ENCODE measurements at places on chromosomes 11 and 22.

GRCh38 chr11:124950601-124951330 is 3.2 kb upstream of the CCDC15 start:
- DNase-seq = no peak

- no peak for DNase-seq
Observed at GRCh38 chr11:112564228-112564955, 303.7 kb upstream of the PLET1 start.

GRCh38 chr11:20056950-20057943 is 103.0 kb downstream of the DBX1 start:
- no peak for DNase-seq

DNA sequence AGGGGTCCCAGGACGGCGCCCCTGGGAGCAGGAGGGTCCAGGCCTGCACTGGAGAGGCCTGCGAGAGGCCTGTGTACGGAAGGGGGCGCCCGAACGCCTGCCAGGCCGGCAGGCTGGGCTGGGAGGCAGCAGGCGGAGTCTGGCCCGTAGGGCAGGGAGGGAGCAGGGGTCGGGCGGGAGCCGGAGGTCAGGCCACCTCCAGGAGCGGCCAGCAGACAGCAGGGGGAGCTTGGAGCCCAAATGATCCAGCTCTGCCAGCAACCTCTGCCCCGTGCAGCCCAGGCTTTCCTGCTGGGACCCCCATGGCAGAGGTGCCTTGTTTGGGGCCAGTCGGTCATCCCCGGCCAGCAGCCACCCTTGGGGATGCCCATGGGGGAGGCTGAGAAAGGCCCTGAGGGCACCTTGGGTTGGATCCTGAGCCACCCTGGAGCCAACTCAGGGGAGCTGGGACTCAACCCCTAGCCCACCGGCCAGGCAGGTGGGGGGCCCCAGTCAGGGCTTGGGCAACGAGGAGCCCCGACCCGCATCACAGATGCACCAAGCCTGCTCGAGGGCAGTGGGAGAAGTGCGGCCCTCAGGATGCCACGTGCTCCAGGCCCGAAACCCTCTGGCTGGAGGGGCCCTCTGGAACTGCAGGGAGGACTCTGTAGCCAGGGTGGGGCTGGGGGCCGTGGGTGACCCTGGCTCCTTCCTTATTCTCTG is 9.6 kb upstream of the SYT8 start:
- DNase-seq = no peak

- no peak for DNase-seq
Observed at GRCh38 chr11:67317888-67318555, 14.7 kb downstream of the SSH3 start.

GRCh38 chr11:30091246-30091645 is 74.4 kb upstream of the KCNA4 start:
- no peak for DNase-seq

- no peak for DNase-seq
Observed at GRCh38 chr11:115891581-115891980, 387.4 kb upstream of the CADM1 start.

- DNase-seq = no peak
Observed at GRCh38 chr22:41352058-41352457, 29.7 kb upstream of the TEF start.

GRCh38 chr11:75320643-75321042 is 30.8 kb downstream of the ARRB1 start:
- DNase-seq = no peak

DNA sequence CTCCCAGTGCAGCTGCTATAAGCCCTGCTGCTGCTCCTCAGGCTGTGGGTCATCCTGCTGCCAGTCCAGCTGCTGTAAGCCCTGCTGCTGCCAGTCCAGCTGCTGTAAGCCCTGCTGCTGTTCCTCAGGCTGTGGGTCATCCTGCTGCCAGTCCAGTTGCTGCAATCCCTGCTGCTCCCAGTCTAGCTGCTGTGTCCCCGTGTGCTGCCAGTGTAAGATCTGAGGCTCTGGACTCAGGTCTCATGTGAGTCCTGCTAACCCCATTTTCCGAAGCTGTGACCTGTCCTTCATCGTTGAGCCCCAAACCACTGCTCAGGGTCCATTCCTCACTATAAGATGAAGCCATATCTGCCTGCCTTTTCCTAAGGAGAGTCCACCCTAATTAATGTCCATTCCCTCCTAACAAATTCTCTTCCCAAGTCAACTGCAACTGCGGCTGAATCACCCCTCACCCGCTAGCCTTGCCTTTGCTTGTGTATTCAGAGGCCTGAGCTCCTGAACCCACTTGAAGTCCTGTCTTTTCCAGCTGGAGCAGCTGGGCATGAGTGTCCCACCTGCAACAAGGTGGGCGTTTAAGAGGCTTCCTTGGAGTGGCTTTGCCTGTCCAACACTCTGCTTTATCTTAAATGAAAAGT is 626 bp downstream of the KRTAP5-7 start:
- DNase-seq = no peak

DNA sequence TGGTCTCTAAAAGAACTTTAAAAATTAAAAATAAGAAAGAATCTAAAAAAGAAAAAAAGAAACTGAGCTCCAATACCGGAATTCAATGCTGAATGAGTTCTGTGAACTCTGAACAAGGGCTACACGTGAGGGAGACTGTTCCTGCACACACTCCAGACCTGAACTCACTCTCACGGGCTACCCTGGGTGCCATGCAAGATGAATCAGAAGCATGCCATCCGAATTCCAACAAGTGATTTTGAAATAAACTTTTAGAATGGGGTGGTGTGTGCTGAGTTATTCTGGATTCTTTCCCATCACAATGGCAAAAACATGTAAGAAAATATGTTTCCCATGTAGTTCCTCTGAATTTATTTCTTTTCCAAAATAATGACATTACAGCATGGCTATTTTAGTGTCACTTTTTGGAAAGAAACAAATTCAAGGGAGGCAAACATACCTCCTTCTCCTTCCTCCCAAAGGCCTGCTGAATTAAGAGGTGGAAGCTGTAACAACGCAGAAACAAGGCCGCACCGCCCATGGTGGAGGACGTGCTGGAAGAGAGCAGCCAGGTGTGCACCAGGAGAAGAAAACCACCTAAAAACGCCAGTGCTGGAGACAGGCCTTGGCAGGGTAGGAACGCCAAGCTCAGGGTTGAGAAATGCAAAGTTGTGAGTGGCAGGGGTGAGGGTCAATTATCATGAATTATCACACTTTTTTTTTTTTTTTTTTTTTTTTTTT is 63.2 kb upstream of the ARFGAP3 start:
- DNase-seq = no peak

DNA sequence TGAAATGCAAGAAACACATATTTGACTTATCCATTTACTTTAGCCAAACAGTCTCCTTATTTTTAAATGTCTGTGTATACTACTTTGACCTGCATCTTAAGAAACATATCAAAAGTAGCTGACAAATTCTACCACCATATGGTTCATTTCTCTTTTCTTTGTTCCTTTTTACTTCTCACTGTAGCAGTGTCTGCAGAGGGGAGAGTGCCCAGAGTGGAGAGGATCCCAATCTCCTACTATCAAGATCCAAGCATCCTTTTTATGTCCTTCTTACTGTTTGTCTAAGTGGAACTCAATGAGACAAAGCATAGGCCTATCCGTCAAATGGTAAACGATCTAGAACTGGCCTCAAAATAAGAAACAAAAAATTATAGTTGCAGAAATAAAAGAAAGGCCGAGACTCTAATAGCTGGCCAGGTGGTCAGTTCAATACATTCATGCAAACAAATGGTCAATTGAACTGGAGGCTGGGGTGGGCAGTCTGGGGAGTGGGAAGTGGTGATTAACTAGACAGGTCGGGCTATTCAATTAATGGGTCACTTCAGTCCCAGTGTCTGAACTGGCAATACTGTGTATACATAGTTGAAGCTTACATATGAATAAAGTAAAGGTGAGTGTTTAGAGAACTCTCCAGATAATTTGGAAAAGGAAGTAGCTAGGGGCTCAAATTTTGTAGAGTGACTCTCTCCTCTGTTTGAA is 149.1 kb downstream of the MAML2 start:
- DNase-seq = no peak

- peak; percentile 84 for DNase-seq
Observed at GRCh38 chr22:39170825-39171622, 18.5 kb upstream of the CBX7 start.

- DNase-seq = no peak
Observed at GRCh38 chr11:86589856-86590589, 82.4 kb downstream of the ME3 start.

- DNase-seq = no peak
Observed at GRCh38 chr11:75421902-75422247, 11.1 kb downstream of the KLHL35 start.

DNA sequence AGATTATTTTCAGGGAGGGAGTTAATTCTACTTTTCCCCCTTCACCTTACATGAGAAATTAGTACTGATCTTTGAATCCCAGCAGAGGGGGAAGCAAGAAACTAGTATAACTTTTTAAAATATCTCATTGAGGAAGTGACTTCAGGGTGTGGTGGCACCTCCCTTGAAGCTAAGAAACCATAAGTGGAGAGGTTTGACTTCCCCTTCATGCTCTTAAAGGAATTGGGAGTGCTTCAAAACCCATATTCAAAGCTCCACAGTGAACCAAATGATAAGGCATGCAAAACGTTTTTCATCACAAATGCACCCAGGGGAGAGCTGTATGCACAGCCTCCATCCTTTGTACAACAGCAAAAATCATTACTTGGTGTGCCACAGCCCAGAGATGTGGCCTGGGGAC is 540 bp downstream of the MS4A14 start:
- no peak for DNase-seq

DNA sequence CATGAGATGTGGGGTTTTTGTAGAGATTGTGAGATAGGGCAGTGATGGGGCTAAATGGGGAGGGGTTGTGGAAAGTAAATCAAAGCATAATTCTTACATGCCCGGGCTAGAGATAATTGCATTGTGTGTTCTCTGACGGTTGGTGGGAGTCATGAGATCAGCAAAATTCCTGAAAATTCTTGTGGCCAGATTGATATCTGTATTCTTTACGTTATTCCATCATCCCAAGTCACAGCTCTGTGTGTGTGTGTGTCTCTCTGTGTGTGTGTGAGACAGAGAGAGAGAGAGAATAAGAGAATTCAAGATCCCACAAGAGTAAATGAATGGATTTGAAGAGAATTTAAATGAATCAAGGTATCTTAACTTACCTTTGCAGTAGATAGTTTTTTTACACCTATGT is 138.6 kb upstream of the ARHGAP20 start:
- DNase-seq = no peak

DNA sequence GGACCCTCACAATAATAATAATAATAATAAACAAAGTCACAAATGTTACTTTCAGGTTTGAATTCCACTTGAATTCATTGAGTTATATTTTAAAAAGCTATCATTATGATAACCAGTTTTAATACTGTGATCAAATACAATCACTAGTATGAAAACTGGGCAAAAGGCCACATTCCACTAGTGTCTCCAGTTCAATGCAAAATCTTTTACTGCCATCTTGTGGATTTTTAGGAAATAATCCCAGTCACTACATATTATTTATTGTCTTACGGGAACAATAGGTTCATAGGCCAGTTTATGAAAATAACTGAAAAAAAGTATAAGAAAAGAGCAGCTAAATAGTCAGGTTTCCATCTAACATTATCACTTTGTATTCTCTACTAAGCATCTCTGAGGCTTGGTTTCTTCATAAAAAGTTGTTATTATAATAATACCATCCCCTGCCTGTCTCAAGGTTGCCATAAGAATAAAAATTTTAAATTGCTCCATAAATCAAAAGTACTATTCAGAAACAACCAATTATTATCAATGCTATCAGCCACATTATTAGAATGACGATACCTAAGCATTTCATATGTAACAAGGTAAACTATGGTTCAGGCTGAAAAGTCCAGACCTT is 533.9 kb upstream of the CCDC90B start:
- DNase-seq = no peak

GRCh38 chr11:100612766-100613165 is 74.3 kb upstream of the ARHGAP42 start:
- DNase-seq = no peak

DNA sequence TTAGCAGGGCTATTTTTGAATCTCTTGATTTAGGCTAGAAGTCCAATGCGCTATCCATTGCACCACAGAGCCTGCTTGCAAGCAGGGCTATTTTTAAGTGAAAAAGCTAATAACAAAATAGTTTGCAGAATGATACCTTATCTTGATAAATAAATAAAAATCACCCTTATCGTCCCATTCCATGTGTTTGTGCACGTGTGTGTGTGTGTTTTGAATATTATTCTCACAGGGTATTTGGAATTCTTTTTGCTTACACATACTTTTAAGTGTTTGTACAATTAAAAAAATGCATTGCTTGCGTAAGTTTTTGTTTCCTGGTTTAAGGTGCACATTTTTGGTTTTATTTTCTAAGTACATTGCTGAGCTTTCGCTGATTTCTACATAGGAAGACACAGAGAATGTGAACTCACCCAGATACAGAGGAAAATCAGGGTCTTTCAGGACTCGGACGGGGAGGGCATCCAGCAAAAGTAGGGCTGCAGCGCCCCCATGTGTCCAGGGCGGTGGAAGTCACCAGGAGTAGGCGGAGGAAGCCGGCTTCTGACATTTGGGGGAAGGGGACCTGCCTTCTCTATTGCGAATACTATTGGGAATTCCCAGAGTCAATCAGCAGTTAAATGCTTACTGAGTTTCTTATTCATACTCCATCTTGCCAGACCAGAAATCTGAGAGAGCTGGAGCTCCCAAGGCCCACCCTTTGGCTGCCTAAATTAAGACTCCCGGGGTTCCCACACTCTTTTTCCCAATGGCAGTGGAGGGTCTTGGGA is 27.3 kb downstream of the SLC1A2 start:
- DNase-seq = peak; percentile 89

DNA sequence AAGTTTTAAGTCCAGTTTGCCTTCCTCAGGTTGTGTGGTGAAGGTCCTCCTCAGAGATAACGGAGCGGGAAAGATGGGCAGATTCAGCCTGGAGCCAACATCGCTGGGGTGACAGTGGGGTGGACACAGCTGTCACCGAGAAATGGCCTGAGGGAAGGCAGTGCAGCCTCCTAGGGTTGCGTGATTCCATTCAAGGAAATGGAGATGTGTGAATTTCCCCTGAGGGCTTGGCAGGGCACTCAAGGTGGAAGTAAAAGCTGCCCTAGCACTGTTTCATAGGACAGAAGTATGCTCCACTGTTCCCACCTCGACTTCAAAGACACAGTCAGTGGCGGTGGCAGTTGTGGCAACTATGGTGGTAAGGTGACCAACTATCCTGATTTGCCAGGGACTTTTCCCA is 15.4 kb upstream of the CAT start:
- no peak for DNase-seq

GRCh38 chr22:37568012-37568411 is 7.7 kb downstream of the CDC42EP1 start:
- no peak for DNase-seq

DNA sequence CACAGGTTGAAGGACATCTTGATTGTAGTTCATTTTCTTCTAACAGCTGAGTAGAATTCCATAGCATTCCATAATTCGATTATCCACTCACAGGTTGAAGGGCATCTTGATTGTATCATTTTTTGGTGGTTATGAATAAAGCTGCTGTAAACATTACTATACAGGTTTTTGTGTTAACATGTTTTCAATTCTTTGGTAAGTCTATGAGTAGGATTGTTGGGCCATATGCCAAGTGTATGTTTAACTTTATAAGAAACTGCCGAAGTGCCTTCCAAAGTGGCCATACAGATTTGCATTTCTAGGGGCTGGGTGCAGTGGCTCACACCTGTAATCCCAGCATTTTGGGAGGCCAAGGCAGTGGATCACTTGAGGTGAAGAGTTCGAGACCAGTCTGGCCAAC is 44.6 kb downstream of the ANKRD42 start:
- DNase-seq = no peak

All from activated gamma-delta T cell treated with Interleukin-2 at 50 U/mL for 16 hours (primary cell).